Fibroblast of lung (primary cell): ENCODE measurements at places on chromosomes 6 and 20. TPM values are rescaled to one million over a fixed set of nuclear protein-coding genes. Genes with fewer than 3 reads are reported as not detected.

POM121L2 gene
- not detected in 2 replicates for total RNA-seq

RIMS1 gene
- 2.3 and 3.9 TPM in 2 replicates for total RNA-seq

LY6G6F gene
- total RNA-seq = not detected in 2 replicates

CNPY3 gene
- 23.9 and 30.4 TPM in 2 replicates for total RNA-seq

EDN1 gene
- total RNA-seq = 0.17 and 0.26 TPM in 2 replicates

WFDC5 gene
- not detected in 2 replicates for total RNA-seq

TMEM200A gene
- 44.2 and 51.7 TPM in 2 replicates for total RNA-seq

GPX5 gene
- not detected in 2 replicates for total RNA-seq

KCNK17 gene
- not detected in 2 replicates for total RNA-seq

MAN1A1 gene
- total RNA-seq = 90.9 and 120 TPM in 2 replicates

MYB gene
- under 0.01 TPM in 1 of 2 replicates, not detected in the other for total RNA-seq

ACTL10 gene
- 1.8 and 2.0 TPM in 2 replicates for total RNA-seq

MYLK4 gene
- total RNA-seq = 0.26 and 0.33 TPM in 2 replicates

SLC22A3 gene
- under 0.01 and 0.26 TPM in 2 replicates for total RNA-seq

TGM3 gene
- total RNA-seq = under 0.01 TPM in 1 of 2 replicates, not detected in the other

PPP1R16B gene
- total RNA-seq = under 0.01 TPM in 2 replicates

DLK2 gene
- total RNA-seq = under 0.01 and 0.17 TPM in 2 replicates

NKAPL gene
- total RNA-seq = 2.8 and 3.3 TPM in 2 replicates

DOK5 gene
- total RNA-seq = 16.9 and 19.2 TPM in 2 replicates

ADGB gene
- total RNA-seq = not detected in 2 replicates

SS18L1 gene
- total RNA-seq = 5.6 and 7.4 TPM in 2 replicates

SYCP2 gene
- total RNA-seq = 0.51 and 1.2 TPM in 2 replicates

TSPO2 gene
- total RNA-seq = not detected in 2 replicates

PNLDC1 gene
- not detected in 2 replicates for total RNA-seq

MROH8 gene
- 1.2 and 1.3 TPM in 2 replicates for total RNA-seq

SLC44A4 gene
- total RNA-seq = not detected in 2 replicates

TINAG gene
- not detected in 2 replicates for total RNA-seq

DCDC2 gene
- under 0.01 TPM in 1 of 2 replicates, not detected in the other for total RNA-seq

SNAP91 gene
- total RNA-seq = under 0.01 and 0.17 TPM in 2 replicates

RBBP8NL gene
- total RNA-seq = not detected in 2 replicates

BPIFB6 gene
- total RNA-seq = not detected in 2 replicates

ECT2L gene
- total RNA-seq = under 0.01 and 0.17 TPM in 2 replicates

NOL4L gene
- total RNA-seq = 1.5 and 4.0 TPM in 2 replicates

COL9A3 gene
- 0.17 and 1.3 TPM in 2 replicates for total RNA-seq

CCN2 gene
- total RNA-seq = 20.5 and 22.8 TPM in 2 replicates

SLC17A3 gene
- total RNA-seq = not detected in 2 replicates

HLA-DRA gene
- 0.17 and 1.0 TPM in 2 replicates for total RNA-seq

OR2H1 gene
- not detected in 2 replicates for total RNA-seq

PTCHD4 gene
- total RNA-seq = 4.4 and 5.8 TPM in 2 replicates

TSHZ2 gene
- total RNA-seq = 2.6 and 5.4 TPM in 2 replicates

SLC32A1 gene
- total RNA-seq = not detected in 2 replicates

GRM1 gene
- total RNA-seq = under 0.01 and 0.17 TPM in 2 replicates

FBXO30 gene
- 17.7 and 25.9 TPM in 2 replicates for total RNA-seq

C6orf52 gene
- 0.26 and 0.33 TPM in 2 replicates for total RNA-seq

CDH4 gene
- 2.3 and 4.8 TPM in 2 replicates for total RNA-seq

BNIP5 gene
- total RNA-seq = not detected in 2 replicates

SLCO4A1 gene
- total RNA-seq = 0.26 and 0.50 TPM in 2 replicates

SAPCD1 gene
- 0.26 and 0.50 TPM in 2 replicates for total RNA-seq

SNHG17 gene
- total RNA-seq = 5.4 and 10.6 TPM in 2 replicates

EPB41L1 gene
- 10.3 and 17.0 TPM in 2 replicates for total RNA-seq
